PC-9 (cell line): ENCODE measurements at places on chromosomes 12 and 14. TPM values are rescaled to one million over a fixed set of nuclear protein-coding genes. Genes with fewer than 3 reads are reported as not detected.

MORN3 gene
- 1.8 and 2.9 TPM in 2 replicates for total RNA-seq

POC1B gene
- 11.5 and 13.6 TPM in 2 replicates for total RNA-seq

DNA sequence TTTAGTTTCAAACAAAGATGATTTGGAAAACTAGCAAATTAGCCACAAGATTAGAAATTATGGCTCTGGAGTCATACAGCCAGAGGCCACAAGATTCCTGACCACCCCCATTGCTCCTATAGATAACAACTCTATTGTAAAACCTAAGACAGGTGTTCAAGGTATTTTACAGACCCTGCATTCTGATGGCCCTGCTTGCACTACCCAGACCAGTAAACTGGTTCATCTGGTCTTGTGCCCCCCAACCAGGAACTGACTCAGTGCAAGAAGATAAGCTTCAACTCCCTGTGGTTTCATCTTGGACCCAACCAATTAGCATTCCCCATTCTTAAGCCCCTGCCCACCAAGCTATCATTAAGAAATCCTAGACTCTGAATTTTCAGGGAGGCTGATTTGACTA lies 125.0 kb downstream of the CCDC60 start:
- no peak for DNase-seq
- no peaks in the 10 kb centered on the region for H3K27me3 ChIP-seq
- no peaks in the 10 kb centered on the region for H3K4me1 ChIP-seq

KRT77 gene
- not detected in 2 replicates for total RNA-seq

DNA sequence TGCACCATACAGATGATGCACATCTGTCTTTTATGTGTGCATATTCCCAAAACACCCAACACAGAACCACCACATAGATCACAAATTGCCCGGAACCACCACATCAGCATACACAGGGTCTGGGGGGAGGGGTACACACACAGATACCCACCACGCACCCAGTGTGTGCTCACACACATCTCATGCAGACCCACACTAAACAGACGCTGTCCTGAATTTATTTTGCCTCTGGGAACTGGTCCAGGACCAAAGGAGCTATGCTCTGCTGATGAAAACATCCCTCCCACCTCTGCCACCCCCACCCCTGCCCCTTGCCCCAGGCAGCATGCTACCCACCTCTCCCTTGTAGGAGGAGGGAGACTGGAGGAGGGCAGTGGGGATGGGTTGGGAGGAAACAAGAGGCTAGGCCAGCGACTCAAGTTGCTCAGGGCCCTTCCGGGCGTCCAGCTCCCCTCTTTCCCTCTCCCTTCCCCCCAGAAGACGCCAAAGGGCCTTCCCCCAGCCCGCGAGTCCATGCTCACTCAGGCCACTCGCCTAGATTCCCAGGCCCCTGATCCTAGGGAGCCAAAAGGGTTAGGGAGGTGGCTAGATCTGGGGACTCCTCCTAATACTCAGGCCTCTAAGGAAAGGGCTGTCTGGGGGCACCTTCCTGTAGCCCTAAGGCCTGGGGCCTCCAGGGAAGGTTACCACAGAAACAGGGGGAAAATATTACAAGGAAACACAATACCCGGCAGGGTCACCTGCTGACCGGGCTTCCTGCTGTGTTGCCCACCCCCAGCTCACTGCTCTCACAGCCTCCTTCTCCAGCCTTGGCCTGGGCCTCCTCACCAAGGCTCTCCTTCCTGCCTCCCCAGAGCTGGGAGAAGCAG lies 3.1 kb downstream of the HDAC7 start:
- H3K27me3 ChIP-seq, result no peaks in the 10 kb centered on the region
- H3K4me3 ChIP-seq, result peak overlapping the region; percentile 6; the same call in 1 of the 2 replicates
- DNase-seq, result no peak
- H3K27ac ChIP-seq, result no peak overlapping the region

- no peak for DNase-seq
- no peak overlapping the region for H3K4me3 ChIP-seq
- no peak overlapping the region for H3K27ac ChIP-seq
- H3K36me3 ChIP-seq, result no peaks in the 10 kb centered on the region
- peaks cover 9% of the 10 kb centered on the region; the same call in 1 of the 2 replicates for H3K27me3 ChIP-seq
These were observed 15.5 kb upstream of the PCNX1 start for GRCh38 chr14:70891737-70892136.

HCAR2 gene
- 2.0 and 2.6 TPM in 2 replicates for total RNA-seq

DNA sequence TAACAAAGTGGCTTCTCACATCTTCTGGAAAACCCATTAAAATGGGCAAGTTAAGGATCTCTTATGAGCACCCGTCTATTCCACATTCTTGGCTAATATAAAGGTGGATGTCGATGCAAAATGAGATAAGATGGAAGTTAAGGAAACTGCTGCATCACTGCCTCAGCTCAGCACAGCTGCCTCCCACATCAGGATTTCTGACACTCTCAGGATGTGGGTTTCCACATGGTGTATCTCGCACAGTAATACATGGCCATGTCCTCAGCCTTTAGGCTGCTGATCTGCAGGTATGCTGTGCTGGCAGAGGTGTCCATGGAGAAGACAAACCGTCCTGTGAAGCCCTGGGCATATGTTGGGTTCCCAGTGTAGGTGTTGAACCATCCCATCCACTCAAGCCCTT lies 1348.0 kb downstream of the TMEM121 start:
- H3K36me3 ChIP-seq, result no peaks in the 10 kb centered on the region
- no peak overlapping the region for H3K4me3 ChIP-seq
- no peak for DNase-seq
- H3K27ac ChIP-seq, result no peak overlapping the region
- no peaks in the 10 kb centered on the region for H3K4me1 ChIP-seq

- no peak overlapping the region for H3K4me3 ChIP-seq
- no peaks in the 10 kb centered on the region for H3K27me3 ChIP-seq
- H3K36me3 ChIP-seq, result no peaks in the 10 kb centered on the region
- no peak for DNase-seq
- H3K4me1 ChIP-seq, result no peaks in the 10 kb centered on the region
These were observed 689.8 kb downstream of the SLC6A15 start for GRCh38 chr12:84222841-84223240.

GRCh38 chr14:87257421-87257820 lies 735.6 kb downstream of the GALC start:
- no peaks in the 10 kb centered on the region for H3K36me3 ChIP-seq
- no peak for DNase-seq
- H3K27me3 ChIP-seq, result no peaks in the 10 kb centered on the region
- no peak overlapping the region for H3K4me3 ChIP-seq
- no peaks in the 10 kb centered on the region for H3K4me1 ChIP-seq

DNA sequence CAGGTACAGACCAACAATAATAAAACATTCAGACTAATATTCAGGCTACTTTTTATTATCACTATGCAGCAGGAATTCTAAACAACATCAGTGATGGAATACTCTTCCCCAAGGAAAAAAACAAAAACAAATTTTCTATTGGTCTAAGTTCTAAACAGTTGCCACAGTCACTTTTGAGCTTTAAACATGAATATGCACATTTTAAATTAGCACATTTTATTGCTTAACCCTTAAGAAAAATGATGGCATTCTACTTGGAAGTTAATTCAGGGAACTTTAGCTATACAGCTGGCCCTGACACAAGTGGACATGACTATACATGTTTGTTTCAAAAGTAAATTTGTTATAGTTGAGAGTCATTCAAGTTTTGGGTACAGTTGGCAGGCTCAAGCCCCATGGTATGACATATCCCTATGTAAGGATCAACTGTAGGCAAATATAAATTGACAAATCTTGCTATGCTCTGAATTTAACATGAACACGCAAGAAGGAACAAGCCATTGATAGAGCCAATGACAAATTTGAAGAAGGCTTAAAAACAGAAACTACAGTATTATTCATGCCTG lies 224.3 kb upstream of the AMIGO2 start:
- no peak overlapping the region for H3K27ac ChIP-seq
- H3K4me1 ChIP-seq, result peaks cover 5% of the 10 kb centered on the region; the same call in 1 of the 2 replicates
- H3K4me3 ChIP-seq, result no peak overlapping the region
- no peak for DNase-seq
- no peaks in the 10 kb centered on the region for H3K36me3 ChIP-seq
- no peaks in the 10 kb centered on the region for H3K27me3 ChIP-seq

- H3K27me3 ChIP-seq, result no peaks in the 10 kb centered on the region
- DNase-seq, result no peak
- no peak overlapping the region for H3K27ac ChIP-seq
- no peaks in the 10 kb centered on the region for H3K36me3 ChIP-seq
These were observed 321.4 kb upstream of the SEL1L start for GRCh38 chr14:81855007-81855406.

- H3K4me3 ChIP-seq, result no peak overlapping the region
- H3K27me3 ChIP-seq, result no peaks in the 10 kb centered on the region
- H3K4me1 ChIP-seq, result no peaks in the 10 kb centered on the region
- peaks cover 10% of the 10 kb centered on the region; the same call in 1 of the 2 replicates for H3K36me3 ChIP-seq
- H3K27ac ChIP-seq, result no peak overlapping the region
These were observed 70.9 kb downstream of the MON2 start for GRCh38 chr12:62537551-62537950.

- H3K4me1 ChIP-seq, result peaks cover 17% of the 10 kb centered on the region; the same call in 1 of the 2 replicates
- no peaks in the 10 kb centered on the region for H3K36me3 ChIP-seq
- no peak for DNase-seq
- no peaks in the 10 kb centered on the region for H3K27me3 ChIP-seq
- no peak overlapping the region for H3K27ac ChIP-seq
These were observed 2.8 kb upstream of the PYROXD1 start for GRCh38 chr12:21434699-21435098.

MOAP1 gene
- 9.2 and 9.3 TPM in 2 replicates for total RNA-seq

GRCh38 chr14:104603711-104604401 lies 716 bp downstream of the TMEM179 start:
- H3K4me3 ChIP-seq, result no peak overlapping the region
- H3K27ac ChIP-seq, result no peak overlapping the region
- no peak for DNase-seq

DNA sequence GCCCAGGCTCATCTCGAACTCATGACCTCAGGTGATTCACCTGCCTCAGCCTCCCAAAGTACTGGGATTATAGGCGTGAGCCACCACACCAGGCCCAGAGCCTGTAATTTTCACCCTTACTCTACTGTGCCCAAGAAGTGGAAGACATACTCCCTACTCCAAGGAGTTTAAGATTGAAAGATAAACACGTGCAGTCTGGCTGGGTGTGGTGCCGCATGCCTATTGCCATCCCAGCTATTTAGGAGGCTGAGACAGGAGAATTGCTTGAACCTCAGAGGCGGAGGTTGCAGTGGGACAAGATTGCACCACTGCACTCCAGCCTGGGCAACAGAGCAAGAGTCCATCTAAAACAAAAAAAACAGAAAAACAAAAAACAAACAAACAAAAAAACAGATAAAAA lies 90.0 kb downstream of the NINJ2 start:
- no peaks in the 10 kb centered on the region for H3K27me3 ChIP-seq
- H3K4me1 ChIP-seq, result peaks cover 25% of the 10 kb centered on the region
- no peaks in the 10 kb centered on the region for H3K36me3 ChIP-seq
- no peak overlapping the region for H3K4me3 ChIP-seq

DNA sequence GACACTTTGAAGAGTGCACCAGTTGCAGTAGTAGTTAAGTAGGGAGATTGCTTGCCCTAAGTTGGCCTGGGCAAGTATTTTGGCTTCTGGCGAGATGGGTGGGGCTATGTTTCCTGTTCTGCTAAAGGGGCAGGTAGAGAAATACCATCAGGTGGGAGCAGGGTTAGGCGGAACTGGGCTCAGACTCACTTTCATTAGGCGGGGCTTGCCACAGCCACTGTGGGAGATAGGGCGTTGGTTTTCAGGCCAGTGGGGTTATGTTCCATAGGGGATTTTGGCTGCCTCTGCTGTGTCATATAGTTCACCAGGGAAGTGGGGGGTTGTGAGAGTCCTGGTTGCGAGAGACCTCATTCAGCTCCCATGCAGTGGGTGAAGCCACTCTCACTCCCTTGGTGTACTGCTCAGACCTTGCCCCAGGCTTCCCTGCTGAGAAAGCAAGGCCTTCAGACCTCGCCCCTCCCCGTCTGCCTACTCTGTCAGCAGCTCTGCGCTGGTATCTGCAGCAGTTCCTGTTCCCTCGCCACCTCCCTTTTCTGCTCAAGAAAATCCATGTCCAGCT lies 43.3 kb downstream of the AEBP2 start:
- H3K27ac ChIP-seq, result no peak overlapping the region
- no peak overlapping the region for H3K4me3 ChIP-seq
- H3K27me3 ChIP-seq, result no peaks in the 10 kb centered on the region
- H3K4me1 ChIP-seq, result no peaks in the 10 kb centered on the region
- no peak for DNase-seq
- peaks cover 8% of the 10 kb centered on the region; the same call in 1 of the 2 replicates for H3K36me3 ChIP-seq

GRCh38 chr14:52825085-52825484 lies 33.7 kb upstream of the GNPNAT1 start:
- H3K36me3 ChIP-seq, result no peaks in the 10 kb centered on the region
- DNase-seq, result no peak
- H3K4me3 ChIP-seq, result no peak overlapping the region
- no peaks in the 10 kb centered on the region for H3K4me1 ChIP-seq

NCAPD2 gene
- 220 and 266 TPM in 2 replicates for total RNA-seq

- no peaks in the 10 kb centered on the region for H3K27me3 ChIP-seq
- no peak for DNase-seq
- no peaks in the 10 kb centered on the region for H3K4me1 ChIP-seq
- no peak overlapping the region for H3K4me3 ChIP-seq
- H3K27ac ChIP-seq, result no peak overlapping the region
These were observed 463.3 kb upstream of the FOXG1 start for GRCh38 chr14:28303248-28303647.

GRCh38 chr12:52585946-52586345 lies 12.3 kb upstream of the KRT74 start:
- H3K36me3 ChIP-seq, result no peaks in the 10 kb centered on the region
- peaks cover 14% of the 10 kb centered on the region for H3K4me1 ChIP-seq
- H3K27me3 ChIP-seq, result no peaks in the 10 kb centered on the region
- H3K4me3 ChIP-seq, result no peak overlapping the region
- DNase-seq, result no peak

KRT72 gene
- not detected in 2 replicates for total RNA-seq

- H3K4me1 ChIP-seq, result no peaks in the 10 kb centered on the region
- H3K36me3 ChIP-seq, result no peaks in the 10 kb centered on the region
- no peak overlapping the region for H3K27ac ChIP-seq
- DNase-seq, result no peak
- no peak overlapping the region for H3K4me3 ChIP-seq
These were observed 366.4 kb downstream of the IPO8 start for GRCh38 chr12:30329281-30329680.

KRT82 gene
- total RNA-seq, result not detected in 2 replicates

RERGL gene
- total RNA-seq, result not detected in 2 replicates

GRCh38 chr12:18676996-18677588 lies 60.7 kb downstream of the PLCZ1 start:
- DNase-seq, result no peak
- H3K4me1 ChIP-seq, result no peaks in the 10 kb centered on the region
- H3K4me3 ChIP-seq, result no peak overlapping the region
- H3K27me3 ChIP-seq, result no peaks in the 10 kb centered on the region
- H3K27ac ChIP-seq, result no peak overlapping the region
- no peaks in the 10 kb centered on the region for H3K36me3 ChIP-seq

GRCh38 chr12:9957834-9958233 lies 13.4 kb upstream of the CLEC12A start:
- DNase-seq, result no peak
- H3K27ac ChIP-seq, result no peak overlapping the region
- no peaks in the 10 kb centered on the region for H3K4me1 ChIP-seq
- H3K27me3 ChIP-seq, result no peaks in the 10 kb centered on the region
- H3K36me3 ChIP-seq, result no peaks in the 10 kb centered on the region
